ENCODE measurements at places on chromosomes 4 and X.

DNA sequence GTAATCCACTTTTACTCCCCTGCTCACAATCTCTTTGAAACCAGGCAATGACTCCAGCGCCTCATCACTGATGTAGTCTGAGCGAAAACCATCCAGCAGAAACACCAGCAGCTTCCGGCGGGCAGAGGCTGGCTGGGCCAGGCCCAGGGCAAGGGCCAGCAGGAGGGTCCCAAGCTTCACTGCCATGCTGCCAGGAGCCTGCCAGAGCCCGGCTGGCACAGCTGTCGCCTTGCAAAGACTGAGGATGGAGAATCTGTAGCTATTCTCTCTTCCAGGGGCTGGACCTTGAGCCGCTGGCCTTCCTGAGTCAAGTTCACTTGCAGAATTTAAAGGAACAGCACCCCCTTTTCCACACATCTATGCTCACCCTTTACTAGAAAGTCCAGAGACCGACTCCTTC lies at the start of gene ENPP6:
TSS of gene ENPP6 (minus strand) at position 240 of the 400 bp plus-strand sequence. CDS start at position 186, 54 bp downstream.
- DNase-seq, result no peak

- DNase-seq, result no peak
These were observed 143.0 kb downstream of the STIM2 start for GRCh38 chr4:27003642-27004113.

- DNase-seq, result no peak
These were observed 301.6 kb downstream of the ARHGAP24 start for GRCh38 chr4:85776579-85776978.

- no peak for DNase-seq
These were observed 2471.7 kb downstream of the ARAP2 start for GRCh38 chr4:33772582-33772981.

GRCh38 chrX:22666441-22666840 lies 333.3 kb upstream of the DDX53 start:
- DNase-seq, result peak; percentile 96

DNA sequence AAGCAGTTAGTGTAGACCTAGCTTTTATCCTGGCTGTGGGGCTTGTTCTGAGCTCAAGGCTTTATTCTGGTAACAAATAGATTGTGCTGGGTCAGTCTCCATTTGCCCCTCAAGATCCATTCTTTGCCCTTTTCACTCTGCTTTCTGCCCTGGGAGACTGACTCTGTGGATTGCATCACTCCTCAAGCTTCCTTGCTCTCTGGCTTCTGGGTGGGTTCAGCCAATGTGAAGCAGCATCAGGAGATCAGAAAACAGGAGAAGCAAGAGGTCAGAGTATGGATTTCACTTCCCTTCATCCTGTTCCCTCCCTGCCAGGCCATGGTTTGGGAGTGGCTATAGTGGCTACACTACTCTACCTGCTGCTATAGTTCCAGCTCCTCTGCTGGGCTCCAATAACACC lies 184.1 kb upstream of the NDP start:
- DNase-seq, result no peak

DNA sequence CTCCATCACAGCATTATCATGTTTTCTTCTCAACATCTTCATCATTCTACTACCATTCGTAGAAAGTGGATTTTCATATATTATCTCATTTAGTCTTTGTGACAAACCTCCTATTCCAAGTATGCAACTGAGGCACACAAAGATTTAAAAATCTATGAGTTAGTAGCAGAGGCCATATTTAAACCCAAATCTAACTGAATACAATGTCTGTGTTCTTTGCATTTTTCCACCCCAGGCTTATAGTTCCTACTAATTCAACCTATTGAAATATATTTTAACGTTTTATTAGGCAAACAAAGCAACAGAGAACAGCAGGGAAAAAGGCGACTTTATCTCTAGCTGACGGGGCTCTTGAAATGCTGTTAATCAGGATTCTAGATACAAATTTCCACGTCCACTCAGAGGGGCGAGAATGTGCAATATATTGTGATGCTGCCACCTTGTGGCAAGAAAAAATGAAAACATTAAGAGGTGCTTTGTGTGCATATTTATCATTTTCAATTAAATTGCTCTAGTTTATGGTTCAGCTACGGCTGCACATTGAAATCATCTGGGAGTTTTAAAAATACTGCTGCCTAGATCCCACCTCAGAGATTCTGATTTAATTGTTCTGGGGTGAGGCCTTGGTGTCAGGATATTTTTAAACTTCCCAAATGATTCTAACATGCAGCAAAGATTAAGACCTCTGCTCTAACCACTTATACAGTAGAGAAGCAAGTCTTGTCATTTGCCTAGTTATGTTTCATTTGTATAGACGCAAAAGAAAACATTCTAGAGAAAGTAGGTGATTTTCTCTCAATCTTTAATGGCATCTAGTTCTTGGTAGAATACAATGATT lies 315.9 kb downstream of the MAPK10 start:
- DNase-seq, result peak; percentile 85

DNA sequence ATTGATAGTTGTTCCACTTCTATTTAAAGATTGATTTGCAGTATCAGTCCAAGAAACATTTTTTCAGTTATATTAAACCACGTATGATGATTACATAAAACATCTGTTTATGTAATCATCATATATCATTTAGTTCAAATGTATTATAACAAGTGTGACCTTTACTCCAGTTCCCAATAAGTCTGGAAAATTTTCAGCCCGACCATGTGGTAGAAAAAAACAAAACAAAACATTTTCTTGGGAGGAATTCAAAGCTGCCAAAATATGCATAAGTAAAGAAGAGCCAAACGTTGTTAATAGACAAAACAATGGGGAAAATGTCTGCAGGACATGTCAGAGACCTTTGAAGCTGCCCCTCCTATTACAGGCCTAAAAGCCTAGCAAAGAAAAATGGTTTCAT lies 709.1 kb downstream of the FAT4 start:
- no peak for DNase-seq

DNA sequence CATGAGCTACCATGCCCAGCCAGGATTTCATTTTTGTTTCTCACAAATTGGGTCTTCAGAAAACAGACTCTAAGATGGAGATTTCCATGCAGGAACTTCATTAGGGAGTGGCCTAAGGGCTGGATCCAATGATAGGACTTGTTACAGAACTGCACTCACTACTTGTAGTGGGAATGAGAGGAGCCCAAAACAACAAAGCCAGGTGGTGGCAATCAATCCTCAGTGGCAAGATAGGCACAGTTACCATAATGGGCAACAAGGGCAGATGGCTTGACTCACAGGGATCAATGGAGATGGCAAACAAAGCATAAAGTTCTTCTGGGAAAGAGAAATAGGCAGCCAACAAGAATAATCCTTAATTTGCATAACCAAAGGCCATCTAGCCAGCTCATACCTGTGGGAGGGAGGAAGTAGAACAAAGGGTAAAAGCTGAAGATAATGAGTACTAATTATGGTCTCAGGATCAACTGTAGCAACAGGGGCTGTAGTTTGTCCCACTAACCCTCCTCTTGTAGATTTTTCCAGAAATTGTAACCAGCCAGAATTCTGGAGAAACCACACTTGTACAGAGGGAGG lies 72.8 kb upstream of the MAPK10 start:
- no peak for DNase-seq

DNA sequence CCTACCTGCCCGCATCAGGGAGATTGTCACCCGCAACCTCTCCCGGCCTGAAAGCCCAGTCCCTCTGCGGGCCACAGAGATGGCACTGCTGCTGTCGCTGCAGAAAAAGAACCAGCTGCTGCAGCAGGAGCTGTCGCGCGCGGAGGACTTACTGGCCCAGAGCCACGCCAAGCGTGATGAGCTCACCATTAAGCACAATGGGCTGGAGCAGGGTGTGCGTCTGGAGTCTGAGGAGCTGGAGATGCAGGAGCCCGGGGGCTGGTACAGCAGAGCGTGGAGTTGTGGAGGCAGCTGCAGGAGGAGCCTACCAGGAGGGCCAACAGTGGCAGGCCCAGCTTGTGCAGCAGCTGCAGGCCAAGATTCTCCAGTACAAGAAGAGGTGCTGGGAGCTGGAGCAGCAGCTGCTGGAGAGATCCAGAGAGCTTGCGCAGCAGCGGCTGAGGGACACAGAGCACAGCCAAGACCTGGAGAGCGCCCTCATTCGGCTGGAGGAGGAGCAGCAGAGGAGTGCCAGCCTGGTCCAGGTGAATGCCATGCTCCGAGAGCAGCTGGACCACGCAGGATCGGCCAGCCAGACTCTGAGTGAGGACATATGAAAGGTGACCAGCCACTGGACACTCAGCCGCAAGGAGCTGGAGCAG lies 11.3 kb downstream of the SMIM10L2A start:
- no peak for DNase-seq

GRCh38 chr4:68498413-68499007 lies 51.2 kb downstream of the TMPRSS11E start:
- peak; percentile 76 for DNase-seq

DNA sequence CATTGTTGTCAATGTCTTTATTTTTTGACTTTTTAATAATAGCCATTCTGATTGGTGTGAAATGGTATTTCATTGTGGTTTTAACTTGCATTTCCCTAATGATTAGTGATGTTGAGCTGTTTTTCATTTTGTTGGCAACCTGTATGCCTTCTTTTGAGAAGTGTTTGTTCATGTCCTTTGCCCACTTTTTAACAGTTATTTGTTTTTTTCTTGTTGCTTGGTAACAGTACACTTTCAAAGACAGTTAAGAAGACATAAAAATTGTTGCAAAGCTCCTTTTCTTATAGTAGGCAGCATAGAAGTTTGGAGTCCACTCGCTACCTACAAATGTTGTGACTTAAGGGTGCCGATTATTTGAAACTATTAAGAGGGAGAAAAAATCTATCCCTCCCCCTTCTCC lies 48.7 kb upstream of the SLC7A11 start:
- no peak for DNase-seq

- DNase-seq, result no peak
These were observed 659.8 kb upstream of the EPHA5 start for GRCh38 chr4:66330125-66330524.

- no peak for DNase-seq
These were observed 99.7 kb upstream of the CXorf66 start for GRCh38 chrX:140064993-140065392.

GRCh38 chrX:30713061-30713525 lies 59.9 kb downstream of the GK start:
- peak; percentile 54 for DNase-seq

DNA sequence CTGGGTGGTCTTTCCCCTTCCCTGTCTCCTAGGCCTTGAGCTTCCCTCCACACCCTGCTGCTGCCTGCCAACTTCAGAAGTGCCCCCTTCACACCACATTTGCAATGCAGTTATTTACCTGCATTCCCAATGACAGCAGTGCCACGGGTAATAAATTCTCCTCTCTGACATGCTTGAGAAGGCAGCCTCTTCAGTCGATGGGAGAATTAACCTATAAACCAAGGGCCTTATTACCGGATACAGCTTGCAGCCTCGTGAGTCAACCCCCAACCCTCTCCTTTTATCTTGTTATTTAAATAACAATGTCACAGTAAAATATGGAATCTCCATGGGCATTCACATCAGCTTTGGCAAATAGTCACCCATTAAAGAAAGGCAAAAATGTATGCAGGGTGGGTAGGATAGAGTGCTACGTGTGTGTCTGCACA lies 34.7 kb upstream of the LGI2 start:
- DNase-seq, result no peak

GRCh38 chrX:154317391-154317995 lies 21.9 kb downstream of the TKTL1 start:
- DNase-seq, result no peak

- DNase-seq, result no peak
These were observed 160.1 kb downstream of the CBR4 start for GRCh38 chr4:168849997-168850396.

GRCh38 chr4:138492176-138492575 lies 250.0 kb upstream of the SLC7A11 start:
- DNase-seq, result no peak

DNA sequence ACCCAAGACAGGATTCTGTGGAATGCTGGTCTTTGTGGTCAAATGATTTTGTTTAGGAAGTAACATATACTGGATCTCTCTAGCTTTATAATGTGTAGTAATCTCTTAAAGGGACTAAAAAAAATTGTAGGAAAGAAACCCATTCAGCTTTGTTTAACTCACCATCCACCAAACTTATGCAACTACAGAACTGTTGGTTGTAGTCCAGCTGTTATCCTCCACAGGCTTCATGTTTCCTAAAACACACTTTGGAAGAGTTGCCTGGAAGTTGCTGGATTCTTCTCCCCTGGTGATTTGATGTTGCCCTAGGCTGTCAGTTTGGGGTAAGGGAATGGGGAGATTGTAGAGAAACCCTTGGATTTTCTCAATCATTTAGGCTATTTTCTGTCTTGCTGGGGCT lies 89.3 kb downstream of the RLIM start:
- no peak for DNase-seq

GRCh38 chr4:41256740-41257256 lies at the start of gene UCHL1:
TSS of gene UCHL1 (plus strand) at chr4:41256928. CDS start at chr4:41256977, 49 bp downstream.
- DNase-seq, result peak; percentile 95

- DNase-seq, result no peak
These were observed 631.0 kb upstream of the SPANXN1 start for GRCh38 chrX:144616317-144616716.

Measured in NAMALWA (cell line).